ENCODE measurements at places on chromosomes 16 and 17.

GRCh38 chr17:49439305-49439672 lies 24.6 kb upstream of the PHB1 start:
- no peak for DNase-seq

- no peak for DNase-seq
These were observed 64.1 kb downstream of the SDK2 start for GRCh38 chr17:73580073-73580710.

GRCh38 chr17:4899341-4900230 lies at the start of gene C17orf107:
Gene C17orf107 (plus strand): TSS chr17:4899536. CDS start chr17:4899763, 227 bp downstream.
- DNase-seq = peak; percentile 17

DNA sequence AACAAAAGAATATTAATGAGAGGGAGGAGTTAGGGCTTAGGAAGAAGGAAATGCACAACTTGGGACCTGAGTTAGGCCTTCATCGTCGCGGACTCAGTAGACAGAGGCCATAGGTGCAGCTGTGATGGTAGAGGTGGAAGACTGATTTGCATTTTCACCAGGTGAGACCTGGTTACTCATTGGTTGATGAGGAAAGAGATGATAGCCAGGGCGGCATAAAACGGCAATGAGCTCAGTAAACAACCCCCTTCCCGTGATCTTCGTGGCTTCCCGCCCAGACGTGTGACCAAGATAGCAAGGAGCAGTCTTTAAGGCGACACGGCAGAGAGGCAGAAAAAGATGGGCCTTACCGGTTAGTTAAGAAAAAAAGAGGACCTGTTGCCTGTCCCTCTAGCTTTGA lies at the start of gene TMC5:
Gene TMC5 (plus strand): TSS at position 244 of the 400 bp plus-strand sequence. CDS start 22,156 bp downstream, outside the sequence.
- no peak for DNase-seq
